Spinal cord (tissue), 10 donors: ENCODE measurements at places on chromosomes 2 and 18. TPM values are rescaled to one million over a fixed set of nuclear protein-coding genes. Genes with fewer than 3 reads are reported as not detected.

Gene REG1B
- not detected for total RNA-seq

Gene RTP5
- total RNA-seq, result 1.9 TPM

Gene FAP
- 27.6 TPM for total RNA-seq

Gene RAX
- total RNA-seq, result not detected

Gene BOLL
- not detected for total RNA-seq

Gene NFATC1
- 4.6 TPM for total RNA-seq

Gene PROKR1
- total RNA-seq, result 5.8 TPM

Gene PLGLB2
- total RNA-seq, result 2.5 TPM

Gene C1GALT1C1L
- 1.3 TPM for total RNA-seq

Gene DSG2
- 12.2 TPM for total RNA-seq

Gene CAPN14
- total RNA-seq, result 0.40 TPM

Gene STEAP3
- 7.0 TPM for total RNA-seq

Gene POTEJ
- total RNA-seq, result 0.11 TPM

Gene CPO
- 0.33 TPM for total RNA-seq

Gene LIPG
- total RNA-seq, result 3.6 TPM

Gene EMX1
- not detected for total RNA-seq

Gene GALNT13
- 55.6 TPM for total RNA-seq

Gene RAMP1
- total RNA-seq, result 115 TPM

Gene HOXD12
- not detected for total RNA-seq

Gene AKAIN1
- total RNA-seq, result 0.77 TPM

Gene SLC8A1
- total RNA-seq, result 137 TPM

Gene UGT1A5
- not detected for total RNA-seq

Gene TNFRSF11A
- total RNA-seq, result 2.3 TPM

Gene MAIP1
- total RNA-seq, result 15.6 TPM

Gene C1QL2
- 0.11 TPM for total RNA-seq

Gene TCF4
- total RNA-seq, result 181 TPM

Gene C2orf80
- 15.7 TPM for total RNA-seq

Gene GLI2
- 9.9 TPM for total RNA-seq

Gene CACNB4
- total RNA-seq, result 62.9 TPM

Gene ELP2
- total RNA-seq, result 167 TPM

Gene IER3IP1
- 21.9 TPM for total RNA-seq

Gene GCKR
- 0.77 TPM for total RNA-seq

Gene DNAJC27
- 22.0 TPM for total RNA-seq

Gene FOXI3
- 0.10 TPM for total RNA-seq

Gene ALK
- total RNA-seq, result 4.2 TPM

Gene IL36A
- not detected for total RNA-seq

Gene CYRIA
- total RNA-seq, result 18.0 TPM

Gene TMEM17
- total RNA-seq, result 6.0 TPM

Gene SERPINE2
- 90.0 TPM for total RNA-seq

Gene POTEC
- total RNA-seq, result not detected

Gene SMAD4
- total RNA-seq, result 129 TPM

Gene MAP2
- total RNA-seq, result 541 TPM

Gene NOL4
- 22.1 TPM for total RNA-seq

Gene ALLC
- 8.2 TPM for total RNA-seq

Gene PLEKHM3
- total RNA-seq, result 15.6 TPM

Gene CCDC68
- 38.6 TPM for total RNA-seq
